NCI-H1417 (cell line): ENCODE measurements at places on chromosomes 7 and 10.

GRCh38 chr7:151795168-151795811 lies 81.6 kb downstream of the PRKAG2 start:
- DNase-seq, result no peak

DNA sequence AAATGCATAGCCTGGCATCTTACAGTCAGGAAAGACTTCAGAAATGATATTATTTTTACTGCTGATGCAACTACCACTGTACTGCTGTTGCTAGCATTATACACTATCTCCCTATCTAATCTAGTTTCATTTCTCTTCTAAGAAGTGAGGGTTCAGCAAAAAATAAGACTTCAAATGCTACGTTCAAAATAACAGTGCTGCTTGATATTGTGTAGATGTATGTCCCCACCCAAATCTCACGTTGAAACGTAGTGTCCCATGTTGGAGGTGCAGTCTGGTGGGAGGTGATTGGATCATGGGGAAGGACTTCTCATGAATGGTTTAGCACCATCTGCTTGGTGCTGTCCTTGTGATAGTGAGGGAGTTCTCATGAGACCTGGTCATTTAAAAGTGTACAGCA lies 129.4 kb downstream of the ANK3 start:
- DNase-seq, result no peak

- no peak for DNase-seq
Measured at GRCh38 chr7:151139071-151139790, 28.3 kb downstream of the GBX1 start.

DNA sequence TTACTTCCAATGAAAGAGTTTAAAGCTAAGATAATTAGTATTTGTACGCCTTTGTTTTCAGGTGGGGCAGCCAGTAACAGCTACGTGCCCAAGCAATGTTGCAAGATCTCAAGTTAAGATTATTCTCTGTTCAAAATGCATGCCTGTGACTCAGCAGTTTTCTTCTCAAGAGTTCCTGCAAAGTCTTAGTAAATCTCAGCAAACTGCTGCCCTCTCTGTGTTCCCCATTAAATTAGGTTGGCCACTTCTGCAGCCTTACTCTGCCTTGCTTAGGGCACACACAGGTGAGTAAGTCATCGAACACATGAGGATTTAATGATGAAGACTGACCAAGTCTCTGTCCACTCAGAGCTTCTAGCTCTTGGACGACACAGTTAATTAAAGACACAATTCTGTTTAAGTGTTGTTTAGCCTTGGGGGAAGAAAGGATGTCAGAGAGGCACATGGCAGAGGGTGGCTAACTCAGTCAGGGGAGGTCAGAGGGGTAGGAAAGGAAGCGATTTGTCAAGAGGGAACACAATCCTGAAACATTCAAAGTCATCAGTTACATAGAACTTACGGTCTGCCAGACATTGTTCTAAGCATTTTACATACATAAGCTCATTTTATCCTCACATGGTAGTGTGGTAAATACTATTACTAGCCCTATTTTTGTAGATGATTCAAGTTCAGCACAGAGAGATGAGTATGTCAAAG lies 20.2 kb upstream of the SLC35G1 start:
- DNase-seq, result no peak

GRCh38 chr10:72691470-72691862 lies 477 bp upstream of the MCU start:
- DNase-seq, result no peak

DNA sequence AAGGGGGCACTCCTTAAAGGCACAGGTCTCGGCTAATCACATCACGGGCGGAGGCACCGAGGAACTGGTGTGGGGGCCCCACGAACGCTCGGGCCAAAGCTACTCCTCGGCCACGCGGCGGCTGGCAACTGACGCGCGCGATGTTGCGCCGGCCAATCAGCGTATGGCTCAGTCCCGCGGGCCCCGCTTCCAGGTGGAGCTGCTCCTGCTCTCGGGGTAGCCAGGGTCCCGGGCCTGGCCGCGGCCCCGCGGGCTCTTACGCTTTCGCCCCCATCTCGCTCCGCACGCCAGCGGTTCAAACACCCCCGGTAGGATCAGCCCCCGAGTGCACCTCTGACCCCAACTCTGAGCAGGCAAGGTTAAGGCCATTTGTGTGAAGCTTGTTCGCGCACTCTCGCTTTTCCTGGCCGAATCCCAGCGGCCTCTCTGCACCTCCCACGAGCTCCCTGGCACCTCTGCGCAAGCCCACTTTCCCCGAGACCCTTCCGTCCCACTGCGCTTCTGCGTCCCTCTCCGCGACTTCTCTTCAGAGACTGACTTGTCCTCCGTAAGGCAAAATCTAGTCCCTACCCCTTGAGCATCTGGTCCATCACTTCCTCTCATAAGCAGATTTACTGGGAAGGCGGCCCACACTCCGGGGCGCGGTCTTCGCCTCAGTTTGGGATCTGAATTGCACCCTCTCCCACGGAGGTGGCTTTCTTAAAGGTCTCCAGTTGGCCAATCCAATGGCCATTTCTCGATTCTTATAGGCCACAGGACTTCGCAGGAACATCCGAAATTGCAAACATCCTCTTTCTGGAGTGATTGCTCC lies 200.9 kb upstream of the TBX20 start:
- DNase-seq, result no peak

GRCh38 chr7:23654508-23654907 lies 25.5 kb upstream of the FAM221A start:
- no peak for DNase-seq

DNA sequence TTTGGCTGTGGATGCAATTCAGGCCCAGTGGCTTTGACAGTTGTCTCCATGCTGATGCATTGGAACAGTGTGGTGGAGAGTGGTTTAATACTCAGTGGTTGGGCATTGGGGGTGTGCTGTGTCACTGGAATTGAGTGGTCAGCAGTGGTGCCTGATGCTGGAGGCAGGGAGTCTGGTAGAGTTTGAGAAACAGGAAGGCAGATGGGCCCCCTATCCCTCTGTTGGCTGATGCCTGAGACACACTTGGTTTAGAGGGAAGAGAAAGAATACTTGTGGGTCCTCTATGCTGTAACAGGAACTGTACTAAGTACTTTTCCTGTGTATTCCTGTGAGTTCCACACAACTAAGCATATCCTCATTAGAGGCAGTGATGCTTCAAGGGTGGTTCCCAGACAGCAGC lies 55.4 kb downstream of the EEPD1 start:
- DNase-seq, result no peak

DNA sequence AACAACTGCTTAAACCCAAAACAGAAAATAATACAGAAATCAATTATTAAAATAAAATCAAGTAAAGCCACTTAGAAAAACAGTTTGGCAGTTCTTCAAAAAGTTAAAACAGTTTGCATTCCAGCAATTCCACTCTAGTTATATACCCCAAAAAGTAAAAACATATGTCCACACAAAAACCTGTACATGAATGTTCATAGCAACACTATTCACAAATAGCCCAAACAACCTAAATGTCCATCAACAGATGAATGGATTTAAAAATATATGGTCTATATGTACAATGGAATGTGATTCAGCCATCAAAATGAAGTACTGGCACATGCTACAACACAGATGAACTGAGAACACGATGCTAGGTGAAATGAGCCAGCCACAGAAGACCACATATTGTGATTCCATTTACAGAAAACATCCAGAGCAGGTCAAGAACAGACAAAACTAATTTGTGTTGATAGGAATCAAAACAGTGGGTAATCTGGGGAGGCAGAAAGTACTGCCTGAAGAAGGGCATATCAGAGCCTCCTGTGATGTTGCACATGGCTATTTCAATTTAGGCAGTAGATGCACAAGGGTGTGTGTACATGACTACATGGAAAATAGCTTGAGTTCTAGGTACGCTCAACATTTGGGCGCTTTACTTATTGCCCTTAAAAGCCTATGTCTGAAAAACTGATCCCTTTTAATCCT lies 66.3 kb downstream of the CYTH3 start:
- DNase-seq, result no peak

DNA sequence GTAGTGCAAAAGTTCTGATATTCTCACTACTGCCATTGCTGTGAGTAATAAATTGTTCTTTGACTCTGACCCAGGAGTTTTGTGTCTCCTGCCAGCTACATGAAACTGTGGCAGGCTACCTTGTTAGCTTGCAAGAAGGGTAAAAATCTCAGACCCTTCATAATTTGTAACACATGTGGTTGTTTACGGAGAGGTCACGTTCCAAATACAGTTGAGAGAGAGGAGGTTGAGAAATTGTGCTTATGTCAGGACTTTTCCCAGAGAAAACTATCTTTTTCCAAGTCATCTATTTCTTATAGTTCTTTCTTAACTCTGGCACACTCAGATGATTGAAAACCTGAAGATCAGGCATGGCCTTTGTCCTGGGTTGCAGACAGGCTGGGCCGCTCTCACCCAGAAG lies 114.4 kb upstream of the SVIL start:
- no peak for DNase-seq

- DNase-seq, result no peak
Measured at GRCh38 chr10:29681676-29682448, 47.1 kb upstream of the SVIL start.

DNA sequence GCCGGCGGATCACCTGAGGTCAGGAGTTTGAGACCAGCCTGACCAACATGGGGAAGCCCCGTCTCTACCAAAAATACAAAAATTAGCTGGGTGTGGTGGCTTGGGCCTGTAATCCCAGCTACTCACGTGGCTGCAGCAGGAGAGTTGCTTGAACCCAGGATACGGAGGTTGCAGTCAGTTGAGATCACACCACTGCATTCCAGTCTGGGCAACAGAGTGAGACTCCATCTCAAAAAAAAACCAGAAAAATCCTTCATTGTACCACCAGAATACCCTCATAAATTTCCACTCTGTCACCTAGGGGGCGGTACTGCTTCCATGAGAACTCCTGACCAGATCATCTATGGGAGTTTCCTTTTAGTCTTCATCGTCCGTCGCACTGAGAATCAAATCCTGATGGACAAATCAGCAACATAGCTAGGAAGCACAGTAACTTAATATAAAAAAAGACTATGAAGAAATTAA lies 225.8 kb upstream of the KLF14 start:
- DNase-seq, result no peak

DNA sequence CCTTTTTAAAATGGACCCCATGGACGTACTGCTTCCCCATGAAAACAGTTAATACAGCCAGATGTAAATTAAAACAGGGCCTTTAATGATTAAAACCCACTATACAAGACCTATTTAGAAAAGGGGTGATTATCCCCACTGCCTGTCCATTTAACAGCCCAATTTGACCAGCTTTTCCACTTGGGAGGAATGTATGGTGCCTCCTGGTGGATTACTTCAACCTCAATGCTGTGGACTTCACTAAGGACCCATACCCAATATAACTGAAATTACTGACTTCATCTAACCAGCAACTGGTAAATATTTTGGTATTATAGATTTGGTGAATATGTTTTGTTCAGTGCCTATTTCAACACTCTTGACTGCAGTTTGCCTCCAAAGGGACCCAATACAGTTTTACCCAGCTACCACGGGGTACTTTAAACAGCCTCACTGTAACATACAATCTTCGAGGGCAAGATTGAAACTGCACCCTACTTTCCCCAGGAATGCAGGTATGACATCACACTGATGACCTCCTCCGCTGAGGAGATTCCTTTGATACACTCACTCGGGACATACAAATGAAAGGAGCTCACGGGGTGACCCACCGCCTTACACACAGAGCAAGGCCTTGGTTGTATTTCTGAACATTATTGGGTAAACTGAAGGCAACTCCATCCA lies 192.8 kb downstream of the DNAJC1 start:
- no peak for DNase-seq

- no peak for DNase-seq
Measured at GRCh38 chr7:151420144-151420543, 10.3 kb upstream of the WDR86 start.

- no peak for DNase-seq
Measured at GRCh38 chr7:81783818-81784217, 14.0 kb upstream of the HGF start.

DNA sequence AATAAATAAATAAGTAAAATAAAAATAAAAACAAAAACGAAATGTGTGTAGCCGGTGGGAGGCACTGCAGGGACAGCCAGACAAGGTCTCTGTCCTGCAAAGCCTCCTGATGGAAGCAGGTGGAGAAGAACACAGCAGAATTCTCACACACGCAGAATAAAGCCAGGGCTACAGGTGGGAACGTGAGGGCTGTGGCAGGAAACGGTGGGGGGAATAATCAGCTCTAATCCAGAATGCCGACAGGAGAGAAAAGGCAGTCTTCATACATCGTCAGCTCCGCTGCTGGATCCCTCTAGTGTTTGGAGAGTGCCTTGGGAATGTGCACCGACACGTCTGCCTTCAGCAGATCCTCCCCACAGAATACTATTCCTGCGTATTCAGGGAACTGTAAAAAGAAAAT lies 6.8 kb upstream of the SNX8 start:
- DNase-seq, result peak; percentile 9

DNA sequence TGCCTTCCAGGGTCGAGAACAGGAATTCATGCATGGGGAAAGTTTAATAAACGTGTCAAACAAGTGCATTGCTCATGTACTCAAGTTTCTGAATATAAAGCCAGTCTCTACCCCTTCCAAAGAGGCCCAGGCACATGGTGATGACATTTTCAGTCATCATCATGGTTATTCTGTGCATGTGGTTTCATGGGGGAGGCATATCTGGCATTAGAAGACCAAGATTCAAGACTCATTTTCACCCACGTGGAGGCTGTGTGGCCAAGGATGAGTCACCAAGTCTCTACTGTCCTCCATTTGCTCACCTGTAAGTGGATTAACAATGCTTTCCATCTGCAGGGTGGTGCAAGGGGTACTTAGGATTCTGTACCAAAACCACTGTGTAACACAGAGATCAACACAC lies 34.0 kb upstream of the CNPY1 start:
- no peak for DNase-seq

DNA sequence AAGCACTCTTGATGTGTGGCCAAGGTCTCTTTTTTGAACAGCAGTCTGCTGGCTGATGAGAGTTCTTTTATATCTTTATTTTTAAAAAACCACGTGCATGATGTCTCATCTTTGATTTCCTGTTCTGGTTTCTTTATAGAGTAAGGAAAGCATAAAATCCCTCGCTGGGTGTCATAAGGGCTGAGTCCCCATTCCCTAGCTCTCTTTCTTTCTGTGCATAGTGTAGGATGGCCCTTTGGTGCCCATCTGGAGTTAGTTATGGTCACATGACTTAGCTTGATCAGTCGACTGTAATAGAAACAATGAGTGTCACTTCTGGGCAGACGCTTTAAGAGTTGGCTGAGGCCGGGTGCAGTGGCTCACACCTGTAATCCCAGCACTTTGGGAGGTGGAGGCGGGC lies 38.5 kb downstream of the GHRHR start:
- DNase-seq, result no peak

GRCh38 chr7:157876469-157877285 lies 539.9 kb downstream of the DNAJB6 start:
- DNase-seq, result no peak

- DNase-seq, result no peak
Measured at GRCh38 chr7:1823376-1824150, 153.5 kb downstream of the ELFN1 start.

DNA sequence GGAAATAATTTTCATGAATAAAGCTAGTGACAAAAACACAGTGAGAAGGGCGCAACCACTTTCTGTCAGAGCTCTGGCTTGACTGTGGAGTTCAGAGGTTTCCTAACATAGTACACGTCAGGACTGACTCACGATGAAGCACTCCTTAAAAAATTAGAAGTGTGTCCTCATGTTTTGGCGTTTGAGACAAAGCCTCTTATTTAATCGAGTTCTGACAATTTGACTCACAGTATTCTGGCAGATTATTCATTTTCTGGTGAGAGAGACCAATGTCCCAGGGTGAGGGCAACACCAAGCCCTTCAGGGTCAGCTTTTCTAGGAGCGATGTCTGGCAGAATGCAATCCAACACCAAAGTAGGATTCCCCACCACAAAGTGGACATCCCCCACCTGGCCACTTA lies 108.7 kb downstream of the DIP2C start:
- no peak for DNase-seq
